ENCODE measurements at places on chromosomes 6 and 20. TPM values are rescaled to one million over a fixed set of nuclear protein-coding genes. Genes with fewer than 3 reads are reported as not detected.

DNA sequence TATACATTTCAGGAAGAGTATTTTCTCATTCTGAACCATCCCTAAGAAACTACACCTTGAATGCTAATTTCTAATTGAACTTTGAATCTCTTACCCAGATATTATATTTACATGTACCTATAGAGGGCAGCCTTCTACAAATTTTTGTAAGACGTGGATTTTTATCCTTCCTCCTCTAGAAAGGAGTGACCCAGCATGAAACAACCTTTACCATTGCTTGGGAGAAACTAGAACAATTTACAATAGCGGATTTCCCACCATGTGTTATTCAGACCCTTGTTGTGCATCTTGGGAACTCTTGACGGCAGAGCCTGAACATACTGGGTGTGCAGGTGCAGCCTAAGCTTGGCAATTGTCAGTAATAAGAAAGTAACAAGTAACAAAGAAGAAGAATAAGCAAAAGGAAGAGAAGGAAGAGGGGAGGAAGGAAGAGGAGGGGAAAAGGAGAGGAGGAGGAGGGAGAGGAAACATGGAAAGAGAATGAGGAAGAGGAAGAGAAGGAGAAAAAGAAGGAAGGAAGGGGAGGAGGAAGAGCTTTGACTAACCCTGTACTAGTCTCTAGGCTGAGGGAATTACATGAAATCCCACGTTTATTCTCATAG, 10.8 kb upstream of the TAAR1 start:
- DNase-seq = no peak

GRCh38 chr6:127404594-127405178, 54.5 kb downstream of the KIAA0408 start:
- DNase-seq = no peak

DNA sequence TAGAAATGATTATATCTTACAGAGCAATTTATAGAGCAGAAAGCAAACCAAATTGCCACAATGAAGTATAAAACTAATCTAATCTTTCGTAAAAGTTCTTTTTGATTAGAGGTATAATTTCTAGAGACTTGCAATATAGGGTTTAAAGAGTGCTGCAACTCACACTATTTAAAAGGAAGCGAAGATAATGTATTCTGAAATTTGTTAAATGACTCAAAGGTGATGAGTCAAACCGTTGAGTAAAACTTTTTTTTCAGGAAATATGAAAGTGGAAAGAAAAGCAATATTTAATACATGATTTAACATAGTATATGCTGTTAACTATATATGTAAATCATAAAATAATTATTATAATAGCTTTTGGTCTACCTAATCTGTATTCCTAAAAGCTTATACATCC, 133.6 kb downstream of the SYNE1 start:
- no peak for DNase-seq

DNA sequence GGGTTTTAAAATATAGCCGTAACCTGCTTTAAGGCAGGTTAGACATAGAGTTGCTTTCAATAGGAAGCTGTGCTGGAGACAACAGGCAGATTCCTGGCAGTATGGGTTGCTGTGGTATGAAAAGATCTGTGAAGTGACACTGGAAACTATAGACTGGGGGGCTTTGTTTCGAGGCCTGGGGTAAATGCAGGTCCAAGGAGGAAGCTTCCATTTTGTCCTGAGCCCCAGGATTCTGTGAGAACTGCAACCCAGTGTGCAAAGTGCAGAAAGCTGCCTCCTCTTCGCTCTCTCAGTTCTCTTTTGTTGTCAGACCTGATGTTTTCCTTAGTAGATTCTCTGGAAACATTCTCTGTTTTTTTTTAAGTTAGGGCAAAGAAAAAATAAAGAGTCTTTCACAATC, 86.9 kb downstream of the LYRM4 start:
- DNase-seq = no peak

DNA sequence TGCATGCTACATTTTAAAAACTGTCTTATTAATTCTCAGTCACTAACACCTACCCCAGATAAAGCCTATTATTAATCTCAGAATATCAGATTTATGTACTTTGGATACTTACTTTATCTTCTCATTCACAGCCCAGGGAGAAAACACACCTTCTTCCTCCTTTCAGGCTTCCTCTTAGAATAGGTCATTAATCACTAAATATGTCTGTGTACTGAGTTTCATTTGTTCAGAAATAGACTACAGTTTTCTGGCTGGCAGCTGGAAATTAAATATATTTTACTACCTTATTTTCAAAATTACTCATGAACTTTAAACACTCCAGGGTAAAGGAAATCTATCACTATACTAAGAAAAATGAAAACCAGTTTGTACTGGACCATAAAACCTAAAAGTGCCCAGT, 147.7 kb upstream of the DST start:
- DNase-seq = no peak

DNA sequence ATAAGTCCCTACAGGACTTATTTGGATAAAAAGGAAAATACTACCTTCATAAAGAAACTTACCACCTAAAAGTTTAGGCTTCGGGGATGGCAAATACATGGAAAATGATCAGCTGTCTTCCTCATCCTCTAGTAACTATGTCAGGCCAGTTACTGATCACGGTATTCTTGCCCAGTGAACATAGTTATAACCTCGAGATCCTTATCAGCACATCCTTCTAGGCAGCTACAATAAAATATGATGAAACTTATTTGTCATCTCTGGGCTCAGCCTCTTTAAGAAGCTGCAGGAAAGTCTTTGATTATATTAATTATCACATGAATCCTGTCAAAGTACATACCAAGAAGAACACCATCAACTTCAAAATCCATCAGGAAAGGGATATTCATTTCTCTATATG, 41.8 kb downstream of the SF3B5 start:
- no peak for DNase-seq

DNA sequence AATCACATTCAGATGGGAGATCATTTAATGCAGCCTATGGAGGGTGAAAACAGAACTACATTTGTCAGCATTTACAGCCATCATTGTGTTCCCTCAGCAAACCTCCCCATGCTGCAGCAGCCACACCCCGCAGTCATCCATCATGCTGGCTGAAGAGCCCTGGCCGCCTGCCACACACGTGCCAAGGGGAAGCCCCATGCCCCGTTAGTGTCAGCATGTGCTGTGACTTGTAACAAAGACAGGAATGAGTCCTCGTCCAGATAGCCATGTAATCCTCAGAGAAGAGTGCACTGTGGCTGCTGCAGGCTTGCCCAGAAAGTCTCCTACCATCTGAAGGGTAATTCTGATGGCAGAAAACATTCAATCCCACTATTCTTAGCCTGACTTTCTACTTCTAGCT, 1097.8 kb downstream of the KIF16B start:
- no peak for DNase-seq

DNA sequence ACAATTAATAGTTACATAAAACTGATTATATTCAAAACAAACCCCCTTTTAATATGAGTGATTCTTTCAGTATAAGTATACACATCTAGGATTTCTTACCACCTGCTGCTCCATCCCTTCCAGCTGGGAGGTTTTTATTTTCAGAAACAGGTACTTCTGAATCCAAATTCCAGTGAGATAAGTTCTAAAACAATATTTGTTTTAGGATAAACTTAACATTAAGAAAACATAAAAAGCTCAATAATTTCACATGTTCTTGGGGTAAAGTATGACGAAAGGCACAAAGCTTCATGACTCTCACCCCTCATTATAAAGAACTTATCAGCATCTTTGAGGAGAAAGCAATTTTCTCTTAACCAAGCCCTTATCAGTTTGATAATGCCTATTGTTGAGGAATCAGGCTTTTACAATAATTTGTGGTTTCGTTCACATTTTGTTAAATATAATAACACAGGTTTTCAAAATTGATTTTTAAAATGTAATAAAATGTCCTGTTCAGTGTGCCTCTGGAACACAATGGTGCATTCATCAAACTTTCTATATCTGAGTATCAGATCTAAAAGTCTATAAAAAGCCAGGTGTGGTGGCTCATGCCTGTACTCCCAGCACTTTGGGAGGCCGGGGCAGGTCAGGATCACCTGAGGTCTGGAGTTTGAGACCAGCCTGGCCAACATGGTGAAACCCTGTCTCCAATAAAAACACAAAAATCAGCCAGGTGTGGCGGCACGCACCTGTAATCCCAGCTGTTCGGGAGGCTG, 4.3 kb downstream of the FAM217A start:
- no peak for DNase-seq

DNA sequence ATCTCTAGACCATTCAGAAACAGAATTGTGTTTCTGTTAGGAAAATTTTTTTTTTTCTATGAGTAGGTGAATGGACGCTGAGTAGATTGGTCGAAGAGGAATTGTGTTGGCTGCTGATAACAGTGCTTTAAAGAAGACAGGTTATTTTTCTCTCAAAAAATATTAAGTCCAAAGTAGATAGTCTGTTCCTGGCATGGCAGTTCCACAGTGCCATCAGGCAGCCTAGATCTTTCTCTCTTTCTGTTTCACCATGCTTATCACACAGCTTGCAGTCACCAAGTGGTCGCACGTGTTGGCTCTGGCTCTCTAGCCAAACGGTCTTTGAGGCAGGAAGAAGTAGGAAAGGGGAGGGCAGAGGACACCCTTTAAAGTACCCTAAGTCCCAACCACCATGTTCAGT, 22.4 kb upstream of the SERINC3 start:
- DNase-seq = no peak

GRCh38 chr20:46377518-46377917, 28.9 kb downstream of the ELMO2 start:
- DNase-seq = no peak

- no peak for DNase-seq
Measured at GRCh38 chr6:78911218-78911940, 44.0 kb downstream of the IRAK1BP1 start.

DNA sequence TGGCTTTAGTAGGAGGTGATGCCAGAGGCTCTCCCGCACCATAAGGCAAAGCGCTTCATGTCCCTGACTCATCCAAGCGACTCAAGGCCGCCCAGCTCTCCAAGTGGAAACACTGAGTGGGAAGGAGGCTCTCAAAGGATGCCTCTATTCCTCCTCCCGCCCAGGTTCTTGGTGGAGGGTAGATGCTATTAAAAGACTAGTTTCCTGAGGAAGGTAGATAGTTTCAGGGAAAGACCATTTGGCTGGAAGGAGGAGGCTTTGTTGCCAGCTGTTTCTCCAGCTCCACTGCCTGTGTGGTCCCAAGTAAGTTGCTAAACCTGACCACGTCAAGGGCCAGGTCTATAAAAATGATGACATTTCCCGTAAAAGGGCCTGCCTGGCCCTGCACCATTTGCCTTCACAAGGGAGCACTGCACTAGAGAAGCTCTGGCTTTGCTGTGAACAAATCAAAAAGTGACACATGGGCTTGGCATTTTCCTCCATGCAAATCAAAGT, 48.2 kb downstream of the GMDS start:
- DNase-seq = no peak

DNA sequence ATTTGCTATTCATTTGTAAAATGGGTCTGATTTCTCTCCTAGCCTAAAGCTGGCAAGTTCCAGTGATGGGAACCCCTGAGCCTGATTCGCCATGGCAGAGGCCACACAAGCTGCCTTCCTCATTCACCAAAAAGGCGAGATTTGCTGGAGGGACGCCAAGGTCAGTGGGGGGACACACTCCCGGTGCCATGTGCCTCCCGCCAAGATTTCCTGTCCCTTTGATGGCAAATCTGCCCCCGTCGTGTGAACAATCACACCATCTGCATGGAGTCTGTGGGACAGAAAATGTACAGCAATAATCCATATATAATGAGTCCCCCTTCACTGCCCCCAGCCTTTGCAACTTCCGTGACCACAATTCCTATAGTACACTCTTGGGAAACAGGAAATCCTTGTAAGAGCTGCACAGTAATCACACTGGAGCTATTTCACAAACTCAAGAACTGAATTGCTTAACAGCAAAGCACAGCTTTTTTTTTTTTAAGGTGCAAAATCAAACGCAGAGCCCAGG, 15.7 kb upstream of the IGF2R start:
- no peak for DNase-seq

GRCh38 chr20:37711001-37711400, 17.2 kb downstream of the CTNNBL1 start:
- no peak for DNase-seq

DNA sequence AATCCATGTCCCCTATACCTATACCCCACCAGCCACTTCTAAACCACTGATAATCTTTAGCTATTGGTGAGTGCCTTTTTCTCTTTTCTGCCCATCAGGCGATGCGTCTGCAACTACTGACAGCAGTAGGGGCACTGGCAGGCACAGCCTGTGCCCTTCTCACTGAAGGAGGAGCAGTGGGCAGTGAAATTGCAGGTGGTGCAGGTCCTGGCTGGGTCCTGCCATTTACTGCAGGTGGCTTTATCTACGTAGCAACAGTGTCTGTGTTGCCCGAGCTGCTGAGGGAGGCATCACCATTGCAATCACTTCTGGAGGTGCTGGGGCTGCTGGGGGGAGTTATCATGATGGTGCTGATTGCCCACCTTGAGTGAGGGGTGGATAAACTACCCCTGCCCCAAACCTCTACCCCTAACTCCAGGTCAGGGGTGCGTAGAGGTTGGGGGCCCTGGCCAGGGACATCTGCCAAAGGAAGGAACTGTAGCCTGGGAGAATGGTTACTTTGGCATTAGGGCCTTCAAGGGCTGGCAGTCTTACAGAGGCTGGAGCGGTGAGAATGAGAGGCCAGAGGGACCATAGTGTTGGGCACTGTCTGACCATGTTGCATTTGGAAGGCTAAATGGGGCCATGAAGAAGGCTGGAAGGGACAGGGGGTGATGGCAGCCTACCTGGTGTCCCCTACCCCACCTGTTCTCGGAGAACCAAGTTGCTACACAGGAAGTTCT, 851 bp upstream of the HSD17B8 start:
- DNase-seq = no peak

- peak; percentile 84 for DNase-seq
Measured at GRCh38 chr20:24948939-24949679, at the start of gene CST7. Gene CST7, plus strand, starts transcription at chr20:24949269. Its CDS starts 237 bp downstream, at chr20:24949506.

- DNase-seq = no peak
Measured at GRCh38 chr6:88702956-88703556, 260.4 kb downstream of the RNGTT start.

DNA sequence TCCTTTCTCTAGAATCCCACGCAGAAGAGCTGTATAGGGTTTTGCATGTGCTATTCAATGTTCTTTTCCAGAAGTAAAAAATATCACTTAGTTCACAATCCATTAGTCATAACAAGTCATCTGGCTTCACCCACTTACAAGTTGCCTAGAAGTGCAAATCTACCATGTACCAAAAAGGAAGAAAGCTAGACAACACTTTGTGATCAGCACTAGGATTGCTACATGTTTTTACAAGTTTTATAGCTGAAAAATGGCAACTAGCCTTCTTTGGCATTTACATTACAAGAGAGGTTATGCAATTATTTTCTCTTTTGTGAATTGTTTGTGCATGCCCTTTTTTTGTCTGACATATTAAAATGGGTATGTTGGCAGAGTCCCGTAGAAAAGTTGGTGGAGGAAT, 85.6 kb upstream of the PTPRK start:
- DNase-seq = no peak

OPN5 gene
- polyA plus RNA-seq = not detected

MTG2 gene
- polyA plus RNA-seq = 18.2 TPM

VSX1 gene
- polyA plus RNA-seq = not detected

RSPH3 gene
- polyA plus RNA-seq = 2.4 TPM

PCMTD2 gene
- 60.5 TPM for polyA plus RNA-seq

CFAP61 gene
- not detected for polyA plus RNA-seq

CNBD2 gene
- polyA plus RNA-seq = 7.7 TPM

All from naive thymus-derived CD4-positive, alpha-beta T cell (primary cell).